ENCODE measurements at places on chromosomes 13 and 19.

DNA sequence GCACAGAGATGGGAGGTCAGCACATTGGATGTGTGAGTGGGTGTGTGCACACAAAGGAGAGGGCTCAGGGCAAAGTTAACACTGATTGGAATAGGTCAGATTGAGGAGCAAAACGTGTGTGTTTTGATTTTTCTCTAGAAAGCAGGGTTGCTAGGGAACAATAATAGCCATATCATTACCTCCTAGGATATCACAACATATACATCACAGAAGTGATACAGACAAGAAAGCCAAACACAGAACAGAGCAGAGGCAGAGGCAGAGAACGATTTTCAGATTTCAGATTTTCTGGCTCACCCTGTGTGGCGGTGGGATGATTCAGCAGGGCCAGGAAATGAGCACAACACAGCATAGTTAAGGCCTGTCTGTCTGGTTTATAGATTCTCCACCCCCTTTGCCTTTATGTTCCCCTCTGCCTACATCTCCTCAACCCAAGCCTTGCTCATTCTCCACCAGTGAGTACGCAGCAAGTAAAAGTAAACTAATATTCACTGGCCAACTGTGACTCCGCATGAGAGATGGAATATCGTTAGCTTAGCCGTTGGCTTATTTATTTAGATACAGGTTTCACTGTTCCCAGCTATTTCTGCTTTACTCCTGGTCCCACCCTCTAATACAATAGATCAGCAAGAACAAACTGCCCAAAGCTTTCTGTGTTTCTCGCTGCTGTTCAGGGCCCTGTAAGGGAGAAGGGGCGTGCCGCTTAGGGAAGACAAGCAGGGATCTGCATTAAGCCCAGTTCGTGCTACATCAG, 182.7 kb upstream of the TSC22D1 start:
- no peak overlapping the region for H3K4me3 ChIP-seq
- peaks cover 3% of the 10 kb centered on the region for H3K4me1 ChIP-seq
- no peaks in the 10 kb centered on the region for H3K27me3 ChIP-seq
- DNase-seq = no peak

GRCh38 chr13:21051675-21052074, 9.7 kb downstream of the LATS2 start:
- no peak for DNase-seq
- H3K36me3 ChIP-seq = no peaks in the 10 kb centered on the region
- H3K4me3 ChIP-seq = no peak overlapping the region
- H3K4me1 ChIP-seq = peaks cover 35% of the 10 kb centered on the region

GRCh38 chr13:26502826-26503225, 54.7 kb upstream of the WASF3 start:
- no peaks in the 10 kb centered on the region for H3K36me3 ChIP-seq
- no peak overlapping the region for H3K27ac ChIP-seq
- H3K4me1 ChIP-seq = no peaks in the 10 kb centered on the region
- no peak overlapping the region for H3K4me3 ChIP-seq
- DNase-seq = no peak

GRCh38 chr19:4654437-4655361, 15.4 kb downstream of the TNFAIP8L1 start:
- peaks cover 45% of the 10 kb centered on the region for H3K36me3 ChIP-seq
- no peak overlapping the region for H3K27ac ChIP-seq
- no peaks in the 10 kb centered on the region for H3K4me1 ChIP-seq
- H3K4me3 ChIP-seq = no peak overlapping the region
- no peak for DNase-seq

DNA sequence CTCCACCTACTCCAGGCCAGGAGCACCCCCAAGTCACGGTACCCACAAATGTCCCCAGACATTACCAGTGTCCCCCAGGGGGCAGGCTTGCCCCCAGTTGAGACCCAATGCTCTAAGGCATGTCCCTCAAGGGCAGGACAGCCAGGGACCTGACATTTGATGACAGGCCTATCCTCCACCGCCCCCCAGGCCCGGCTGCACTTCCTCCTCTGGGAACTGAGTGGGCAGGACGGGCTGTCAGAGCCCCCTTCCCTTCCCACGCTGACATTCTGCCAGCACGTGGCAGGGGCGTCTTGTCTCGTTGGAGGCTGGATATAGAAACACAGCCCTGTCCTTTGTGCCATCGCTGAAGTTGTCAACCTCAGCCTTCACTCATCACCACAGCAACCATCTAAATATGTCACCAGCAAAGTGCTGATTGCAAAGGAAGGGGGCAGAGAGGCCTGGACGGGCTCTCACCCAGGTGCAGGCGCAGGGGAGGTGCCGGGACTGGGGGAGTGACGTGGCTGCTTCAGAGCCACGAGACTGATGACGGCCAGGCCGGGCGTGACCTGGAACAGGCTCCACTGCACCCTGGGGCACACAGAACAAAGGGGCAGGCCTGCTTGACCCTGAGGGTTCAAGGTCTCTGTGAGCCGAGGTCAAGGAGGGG, 38.4 kb downstream of the GNG7 start:
- no peak overlapping the region for H3K4me3 ChIP-seq
- no peak for DNase-seq
- H3K27me3 ChIP-seq = no peaks in the 10 kb centered on the region
- H3K4me1 ChIP-seq = no peaks in the 10 kb centered on the region
- no peak overlapping the region for H3K27ac ChIP-seq

GRCh38 chr13:110921209-110921608, 6.3 kb upstream of the ANKRD10 start:
- H3K4me3 ChIP-seq = no peak overlapping the region
- no peaks in the 10 kb centered on the region for H3K36me3 ChIP-seq
- no peaks in the 10 kb centered on the region for H3K27me3 ChIP-seq
- H3K4me1 ChIP-seq = no peaks in the 10 kb centered on the region

DNA sequence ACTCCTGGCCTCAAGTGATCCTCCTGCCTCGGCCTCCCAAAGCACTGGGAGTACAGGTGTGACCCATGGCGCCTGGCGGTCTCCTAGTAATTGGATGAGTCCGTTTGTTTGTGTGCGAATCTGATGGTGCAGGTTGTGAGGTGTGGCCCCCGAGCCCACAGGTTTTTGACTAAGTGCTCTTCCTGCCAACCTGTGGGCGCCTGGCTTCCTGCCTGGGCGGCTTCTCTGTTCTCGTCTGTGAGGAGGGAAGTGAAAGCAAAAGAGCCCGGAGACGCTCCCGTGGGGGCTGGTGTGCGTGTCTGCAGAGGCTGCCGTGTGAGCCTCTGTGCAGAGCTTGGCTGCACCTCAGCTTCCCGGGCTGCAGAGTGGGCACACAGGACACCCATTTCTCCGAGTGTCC, 10.0 kb downstream of the ARHGAP45 start:
- H3K4me3 ChIP-seq = no peak overlapping the region
- no peaks in the 10 kb centered on the region for H3K36me3 ChIP-seq
- H3K27ac ChIP-seq = no peak overlapping the region
- H3K27me3 ChIP-seq = no peaks in the 10 kb centered on the region
- no peaks in the 10 kb centered on the region for H3K4me1 ChIP-seq
- DNase-seq = peak; percentile 79

GRCh38 chr13:59492030-59492636, 671.6 kb downstream of the DIAPH3 start:
- no peak overlapping the region for H3K4me3 ChIP-seq
- H3K27ac ChIP-seq = no peak overlapping the region
- DNase-seq = no peak
- no peaks in the 10 kb centered on the region for H3K36me3 ChIP-seq

DNA sequence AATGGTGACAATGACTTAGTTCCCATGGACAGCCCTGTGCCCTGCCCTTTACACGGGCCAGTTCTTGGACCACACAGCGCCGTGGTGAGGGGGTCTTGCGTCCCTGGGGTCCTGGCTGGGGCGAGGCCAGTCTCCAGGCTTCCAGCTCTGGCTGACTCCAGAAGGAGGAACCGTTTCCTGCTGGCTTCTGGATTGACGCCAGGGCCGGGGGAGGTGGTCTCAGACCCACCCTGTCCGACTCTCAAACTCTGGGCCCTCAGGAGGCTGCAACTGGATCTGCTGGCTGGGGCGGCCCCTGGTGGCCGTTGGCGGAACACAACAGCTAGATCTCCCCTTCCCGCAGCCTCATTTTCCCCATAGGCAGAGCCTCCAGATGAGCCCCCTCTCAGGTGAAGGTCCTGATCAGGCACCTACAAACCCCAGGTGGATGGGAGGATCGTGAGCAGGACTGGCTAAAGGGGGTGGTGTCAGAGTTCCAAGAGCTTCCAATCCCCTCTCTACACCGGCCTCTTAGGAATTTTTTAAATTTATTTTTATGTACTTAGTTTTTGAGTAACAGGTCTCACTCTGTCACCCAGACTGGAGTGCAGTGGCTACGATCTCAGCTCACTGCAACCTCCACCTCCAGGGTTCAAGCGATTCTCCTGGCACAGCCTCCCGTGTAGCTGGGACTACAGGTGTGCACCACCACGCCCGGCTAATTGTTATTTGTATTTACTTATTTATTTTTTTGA, 8.0 kb downstream of the CCDC194 start:
- peaks cover 13% of the 10 kb centered on the region for H3K4me1 ChIP-seq
- no peak overlapping the region for H3K4me3 ChIP-seq
- no peaks in the 10 kb centered on the region for H3K36me3 ChIP-seq
- peak; percentile 79 for DNase-seq
- no peaks in the 10 kb centered on the region for H3K27me3 ChIP-seq

GRCh38 chr19:11096210-11096841, 7.1 kb downstream of the LDLR start:
- no peaks in the 10 kb centered on the region for H3K27me3 ChIP-seq
- H3K4me3 ChIP-seq = no peak overlapping the region
- DNase-seq = peak; percentile 75
- H3K36me3 ChIP-seq = no peaks in the 10 kb centered on the region

DNA sequence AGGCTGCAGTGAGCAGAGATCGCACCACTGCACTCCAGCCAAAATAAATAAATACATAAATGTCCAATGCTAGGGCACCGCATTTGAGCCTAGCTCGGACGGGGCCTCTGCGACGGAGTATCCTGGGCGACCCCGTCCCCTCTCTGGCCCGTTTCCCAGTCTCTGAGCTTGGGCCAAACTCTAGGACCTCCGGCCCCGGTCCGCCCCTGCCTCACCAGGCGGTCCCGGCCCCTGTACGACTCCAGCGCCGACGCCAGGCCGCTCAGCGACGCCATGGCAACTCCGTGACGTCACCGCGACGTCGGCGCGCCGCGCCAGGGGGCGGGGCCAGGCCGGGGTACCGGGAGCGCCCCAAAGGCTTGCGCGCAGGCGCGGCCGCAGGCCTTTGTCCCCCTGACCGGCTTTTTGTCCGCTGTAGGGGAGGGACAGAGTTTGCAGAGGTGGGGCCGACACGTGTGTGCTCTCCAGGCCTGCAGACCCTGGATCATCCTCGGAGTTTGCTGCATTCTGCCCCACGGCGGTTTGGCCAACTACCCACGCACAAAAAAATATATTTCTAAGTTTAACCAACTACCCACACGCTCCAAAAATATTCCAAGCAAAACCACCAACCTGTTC, at the start of gene PEX11G:
Gene PEX11G, minus strand, starts transcription at position 300 of the 618 bp plus-strand sequence. Its CDS starts 25 bp downstream, at position 275.
- peak; percentile 93 for DNase-seq
- peak within 1 kb of the TSS; percentile 70 for H3K27ac ChIP-seq
- no peaks in the 10 kb centered on the region for H3K4me1 ChIP-seq
- no peaks in the 10 kb centered on the region for H3K27me3 ChIP-seq

DNA sequence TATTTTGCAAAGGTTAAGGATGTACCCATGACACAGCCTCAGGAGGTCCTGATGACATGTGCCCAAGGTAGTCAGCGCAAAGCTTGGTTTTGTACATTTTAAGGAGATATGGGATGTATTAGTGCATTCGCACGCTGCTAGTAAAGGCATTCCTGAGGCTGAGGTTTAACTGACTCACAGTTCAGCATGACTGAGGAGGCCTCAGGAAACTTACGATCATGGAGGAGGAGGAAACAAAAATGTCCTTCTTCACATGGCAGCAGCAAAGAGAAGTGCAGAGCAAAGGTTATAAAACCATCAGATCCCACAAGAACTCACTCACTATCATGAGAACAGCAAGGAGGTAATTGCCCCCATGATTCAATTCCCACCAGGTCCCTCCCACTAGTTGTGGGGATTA, 1017.4 kb downstream of the EFNB2 start:
- no peaks in the 10 kb centered on the region for H3K36me3 ChIP-seq
- no peak for DNase-seq
- H3K27ac ChIP-seq = no peak overlapping the region
- H3K4me3 ChIP-seq = no peak overlapping the region
- no peaks in the 10 kb centered on the region for H3K4me1 ChIP-seq
- no peaks in the 10 kb centered on the region for H3K27me3 ChIP-seq

DNA sequence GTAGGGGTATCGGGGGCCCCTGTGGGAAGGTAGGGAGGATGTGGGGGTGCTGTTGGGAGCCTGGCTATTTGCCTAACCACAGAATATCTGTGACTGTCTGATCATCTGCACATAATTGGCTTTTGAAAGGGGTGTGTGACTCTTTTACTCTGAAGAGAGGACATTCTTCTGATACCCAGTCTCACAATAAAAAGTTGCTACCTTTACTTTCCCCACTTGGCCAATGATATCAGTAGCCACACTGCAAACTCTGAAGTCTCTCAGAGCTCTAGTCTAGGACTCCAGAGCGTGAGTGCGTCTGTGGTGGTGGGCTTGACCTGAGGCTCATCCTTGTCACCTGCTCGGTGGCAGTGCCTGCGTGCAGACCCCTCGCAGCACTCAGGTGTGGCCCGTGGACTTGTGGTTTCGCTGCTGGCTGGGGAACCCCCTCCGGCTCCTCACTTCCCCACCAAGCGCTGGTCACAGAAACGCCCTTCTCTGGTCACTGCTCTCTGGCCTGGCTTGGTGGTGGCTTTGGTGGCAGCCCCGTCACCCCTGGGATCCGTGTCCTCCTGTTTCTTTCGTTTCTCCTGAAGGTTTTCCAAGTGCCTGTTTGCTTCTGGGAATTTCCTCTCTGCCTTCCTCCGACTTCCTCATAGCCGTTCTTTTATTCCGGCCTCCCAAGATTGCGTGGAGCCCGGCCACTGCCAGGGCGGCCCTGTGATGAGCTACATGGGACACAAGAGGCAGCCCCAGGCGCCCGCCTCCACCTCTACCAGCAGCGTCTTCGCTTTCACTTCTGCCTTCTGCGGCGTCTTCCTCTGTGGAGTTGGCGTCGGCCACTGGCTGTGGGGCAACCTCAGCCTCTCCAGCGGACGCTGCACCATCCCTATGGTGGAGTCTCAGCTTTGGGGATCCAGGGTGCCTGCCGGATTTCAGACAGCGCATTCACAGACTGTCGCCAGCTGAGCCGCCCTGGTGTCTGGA, 78.0 kb downstream of the ATP11A start:
- no peak for DNase-seq
- no peaks in the 10 kb centered on the region for H3K27me3 ChIP-seq
- H3K4me1 ChIP-seq = no peaks in the 10 kb centered on the region
- no peak overlapping the region for H3K27ac ChIP-seq
- H3K4me3 ChIP-seq = no peak overlapping the region

DNA sequence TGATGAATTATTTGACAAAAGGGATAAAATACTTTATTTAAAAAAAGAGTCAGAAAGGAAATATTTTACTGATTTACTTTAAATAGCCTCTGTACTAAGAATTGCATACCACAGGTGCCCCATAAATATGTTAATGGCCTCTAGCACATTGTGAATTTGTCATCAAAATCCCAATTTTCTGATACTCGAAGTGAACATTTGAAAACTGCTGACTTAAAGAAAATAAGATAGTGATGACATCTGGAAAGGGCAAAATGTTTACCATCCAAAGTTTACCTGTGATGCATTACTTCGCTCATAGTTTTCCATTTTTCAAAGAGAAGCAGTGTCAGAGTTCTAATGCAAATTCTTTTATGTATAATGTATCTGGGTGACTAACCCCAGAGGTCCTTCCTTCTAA, 455.4 kb downstream of the KLF5 start:
- H3K27me3 ChIP-seq = no peaks in the 10 kb centered on the region
- no peaks in the 10 kb centered on the region for H3K4me1 ChIP-seq
- no peak overlapping the region for H3K4me3 ChIP-seq
- no peaks in the 10 kb centered on the region for H3K36me3 ChIP-seq
- no peak for DNase-seq
